ENCODE measurements at places on chromosomes 13 and 19.
A peak's percentile ranks its signal among the peaks of the same experiment; 100 is the strongest.

DNA sequence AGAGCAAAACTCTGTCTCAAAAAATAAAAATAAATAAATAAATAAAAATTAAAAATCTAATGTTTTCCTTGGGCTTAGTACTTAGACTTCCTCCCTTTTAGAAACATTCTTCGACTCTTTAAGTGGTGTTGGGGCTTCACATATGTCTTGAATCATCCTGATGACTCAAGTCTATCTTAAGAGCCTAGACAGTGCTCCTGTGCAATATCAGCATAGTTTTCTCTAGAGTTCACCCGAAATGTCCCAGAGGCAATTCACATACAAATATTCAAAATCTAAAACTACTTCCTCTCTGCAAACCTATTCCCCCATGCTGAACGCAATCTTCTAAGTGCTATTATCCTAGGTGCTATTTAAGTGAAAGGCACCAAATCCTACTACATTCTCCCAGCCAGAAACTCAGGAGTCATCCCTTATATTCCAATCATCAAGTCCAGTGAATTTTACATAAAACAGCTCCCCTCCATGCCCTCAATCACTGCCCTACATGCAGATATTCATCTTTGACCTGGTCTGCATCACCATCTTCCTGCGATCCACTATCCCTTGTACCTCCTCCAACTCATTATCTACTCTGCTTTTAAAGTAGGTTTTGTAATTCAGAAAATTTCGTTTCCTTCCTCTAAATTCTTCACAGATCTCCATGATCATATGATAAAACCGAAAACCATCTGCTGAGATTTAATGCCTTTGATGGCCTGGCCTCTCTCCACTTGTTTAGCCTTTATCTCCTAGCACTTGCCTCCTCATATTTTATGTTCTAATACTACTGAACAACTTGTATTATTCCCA lies 102.7 kb downstream of the ELF1 start:
- DNase-seq: no peak

DNA sequence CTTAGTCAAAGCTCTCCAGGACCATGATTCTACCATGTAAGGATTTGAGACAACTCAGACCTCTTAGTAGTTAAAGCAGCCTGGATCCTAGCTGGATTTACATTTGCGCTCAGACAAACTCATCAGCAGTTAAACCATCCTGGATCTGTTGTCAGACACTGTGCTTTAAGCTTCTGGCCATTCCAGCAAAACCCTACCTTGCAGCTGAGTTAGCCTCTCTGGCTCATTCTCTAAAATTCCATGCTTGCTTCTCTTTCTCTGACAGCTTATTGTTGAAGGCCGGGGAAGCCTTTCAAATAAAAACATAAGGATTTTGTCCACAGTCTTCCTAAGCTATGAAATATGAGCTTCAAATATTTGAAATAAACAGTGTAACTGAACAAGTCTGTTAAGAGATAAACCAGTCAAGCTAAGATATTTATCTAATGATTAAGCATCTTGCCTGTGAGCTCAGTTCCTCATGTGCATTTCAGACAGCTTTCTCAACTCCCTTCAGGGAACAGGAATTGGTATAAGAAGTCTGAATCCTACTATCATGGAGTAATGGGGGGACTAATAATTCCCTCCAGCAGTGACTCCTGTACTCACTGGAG lies 89.3 kb downstream of the SLAIN1 start:
- DNase-seq: no peak

GRCh38 chr19:17405250-17406045 lies at the start of gene BST2:
Gene BST2 (minus strand): TSS chr19:17405630. CDS start chr19:17405575, 55 bp downstream.
- peak; percentile 58 for DNase-seq

DNA sequence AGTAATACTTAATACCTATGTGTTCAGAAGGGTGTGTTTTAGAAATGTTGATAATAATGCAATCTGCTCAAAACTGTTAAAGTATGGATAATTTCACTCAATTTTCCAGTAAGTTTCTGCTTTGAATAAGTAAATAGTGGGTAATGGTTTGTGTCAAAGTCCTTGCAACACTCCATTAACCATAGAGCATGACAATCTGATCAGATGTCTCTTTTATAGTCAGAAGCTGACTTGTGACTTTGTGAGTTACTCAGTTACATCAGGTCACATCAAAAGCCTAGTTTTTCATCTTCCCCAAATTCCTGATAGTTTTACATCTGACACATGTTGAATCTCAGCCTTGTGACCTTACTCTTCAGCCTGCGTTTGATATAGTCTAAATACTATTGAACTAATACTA lies 338.0 kb downstream of the EFNB2 start:
- no peak for DNase-seq

DNA sequence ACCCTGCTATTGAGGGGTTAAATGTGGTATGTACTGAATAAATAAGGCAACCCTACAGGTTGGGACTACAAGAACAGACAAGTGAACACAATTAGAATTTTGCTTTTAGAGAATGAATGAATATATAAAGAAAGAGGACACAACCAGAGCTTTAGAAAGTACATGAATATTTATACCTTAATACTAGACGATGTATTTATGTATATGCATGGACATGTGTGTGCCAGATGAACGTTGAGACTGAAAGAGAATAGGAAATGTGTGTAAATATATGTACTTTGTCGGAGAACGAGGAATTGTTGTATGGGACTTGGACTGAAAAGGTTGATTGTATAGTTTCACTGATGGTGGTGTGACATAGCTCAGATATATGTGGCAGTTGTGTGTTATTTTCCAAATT lies 9.3 kb upstream of the COG6 start:
- no peak for DNase-seq

DNA sequence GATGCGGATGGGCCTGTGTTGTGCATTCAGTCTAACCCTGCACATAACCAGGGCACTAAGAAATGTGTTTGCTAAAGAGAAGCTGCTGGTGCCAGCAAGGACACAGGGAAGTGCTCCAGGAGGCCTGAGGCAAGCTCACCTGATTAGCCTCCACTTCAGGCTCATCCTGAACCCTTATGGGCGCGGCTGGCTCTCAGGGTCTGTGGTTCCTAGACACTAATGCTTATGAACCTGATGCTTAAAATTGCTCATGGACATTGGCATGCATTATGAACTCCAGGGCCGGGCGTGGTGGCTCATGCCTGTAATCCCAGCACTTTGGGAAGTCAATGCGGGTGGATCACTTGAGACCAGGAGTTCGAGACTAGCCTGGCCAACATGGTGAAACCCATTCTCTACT lies 34.3 kb downstream of the SERP2 start:
- DNase-seq: no peak

DNA sequence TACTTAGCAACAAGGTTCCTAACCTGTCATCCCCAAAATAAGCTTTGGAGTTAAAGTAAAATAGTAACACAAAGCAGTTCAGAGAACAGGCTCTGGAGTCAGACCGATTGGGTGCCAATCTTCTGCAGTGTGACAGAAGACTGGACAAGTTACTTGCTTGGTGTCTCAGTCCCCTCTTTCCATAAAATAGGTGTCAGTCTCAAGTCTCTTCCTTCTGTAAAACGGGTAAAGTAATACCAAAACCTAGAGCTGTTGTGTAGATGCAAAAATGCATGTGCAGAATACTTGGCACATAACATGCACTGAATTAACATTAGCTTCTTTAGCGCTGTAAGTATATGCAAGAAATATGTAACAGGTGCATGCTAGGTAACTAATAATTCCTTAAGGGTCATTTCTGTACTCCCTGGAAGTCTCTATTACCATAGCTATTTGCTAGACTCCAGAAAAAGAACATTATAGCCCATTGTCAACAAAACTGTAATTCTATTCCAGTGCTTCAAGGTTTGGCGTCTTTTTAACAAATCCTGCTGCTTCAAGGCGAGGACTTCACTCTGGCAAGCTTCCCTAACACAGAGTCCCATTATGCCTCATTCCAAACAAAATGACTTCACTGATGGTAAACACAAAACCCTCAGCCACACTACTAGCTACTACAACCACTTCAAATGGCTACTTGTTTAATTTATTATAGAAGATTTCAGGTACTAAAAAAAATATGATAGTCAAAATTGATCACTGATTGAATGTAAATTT lies 32.8 kb downstream of the ELF1 start:
- DNase-seq: no peak

- no peak for DNase-seq
Observed at GRCh38 chr13:29709407-29710069, 114.0 kb upstream of the SLC7A1 start.
